ENCODE measurements at places on chromosomes 13 and 19.

- no peak for DNase-seq
Observed at GRCh38 chr19:6070720-6071485, 39.4 kb downstream of the RFX2 start.

GRCh38 chr19:4352701-4353121, 9.3 kb downstream of the MPND start:
- DNase-seq: peak; percentile 76

- DNase-seq: peak; percentile 28
Observed at GRCh38 chr13:53783471-53783870, 754.9 kb downstream of the OLFM4 start.

- DNase-seq: no peak
Observed at GRCh38 chr13:73131247-73131646, 72.4 kb downstream of the KLF5 start.

DNA sequence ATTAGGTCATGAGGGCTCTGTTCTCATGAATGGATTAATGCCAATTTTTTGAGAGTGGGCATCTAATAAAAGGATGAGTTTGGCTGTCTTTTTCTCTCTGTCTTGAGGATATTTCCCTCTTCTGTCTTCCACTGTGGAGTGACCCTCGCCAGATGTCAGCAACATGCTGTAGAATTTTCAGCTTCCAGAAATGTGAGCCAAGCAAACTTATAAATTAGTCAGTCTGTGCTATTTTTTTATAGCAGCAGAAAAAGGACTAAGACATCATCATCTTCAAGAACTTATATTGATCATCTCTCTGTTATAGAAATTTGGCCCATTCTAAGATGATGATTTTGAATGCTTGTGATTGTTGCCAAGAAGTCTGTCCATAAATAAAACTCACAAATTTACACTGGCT, 431.4 kb downstream of the FGF9 start:
- no peak for DNase-seq

DNA sequence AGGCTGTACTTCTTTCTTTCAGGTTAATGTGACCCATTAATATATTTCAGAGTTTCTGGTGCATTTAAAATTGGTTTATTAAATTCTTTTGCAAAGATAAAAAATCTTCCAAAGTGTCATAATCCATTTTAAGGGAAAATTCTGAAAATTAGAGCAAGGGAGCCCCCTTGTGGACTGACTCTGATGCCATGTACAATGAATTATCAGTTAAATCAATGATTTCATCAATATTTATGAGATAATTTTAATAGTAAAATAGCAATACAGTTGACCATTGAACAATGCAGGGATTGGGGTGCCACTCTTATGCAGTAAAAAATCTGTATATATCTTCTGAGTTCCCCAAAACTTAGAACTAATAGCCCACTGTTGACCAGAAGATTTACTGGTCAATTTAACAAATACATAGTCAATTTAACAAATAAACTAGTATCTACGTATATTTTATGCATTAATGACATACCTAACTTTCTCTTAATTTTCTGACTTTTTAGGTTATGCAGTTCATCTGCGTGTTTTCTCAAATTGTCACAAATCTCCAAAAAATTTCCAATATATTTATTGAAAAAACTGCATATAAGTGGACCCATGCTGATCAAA, 479.1 kb upstream of the MIR17HG start:
- DNase-seq: peak; percentile 49

Data from NCI-H82 (cell line).